ENCODE measurements at places on chromosomes 12 and 14.

DNA sequence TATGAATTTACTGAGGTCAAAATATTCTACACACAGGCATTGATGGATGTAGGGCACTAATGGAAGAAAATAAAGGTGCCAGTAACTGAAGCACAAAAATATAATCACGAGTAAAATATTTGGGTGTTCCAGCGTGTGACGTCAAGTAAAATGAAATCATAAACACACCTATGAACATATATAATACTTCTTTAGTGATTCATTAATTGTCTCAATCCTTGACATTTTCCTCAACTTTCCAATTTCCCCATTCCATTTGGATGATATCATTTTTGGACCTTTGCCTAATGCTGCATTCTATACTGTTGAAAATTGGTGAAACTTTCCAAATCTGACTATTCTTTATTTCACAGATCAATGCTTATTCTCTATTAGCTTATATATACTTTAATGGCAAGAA is 649.3 kb downstream of the GALC start:
- peak; percentile 11 for DNase-seq

DNA sequence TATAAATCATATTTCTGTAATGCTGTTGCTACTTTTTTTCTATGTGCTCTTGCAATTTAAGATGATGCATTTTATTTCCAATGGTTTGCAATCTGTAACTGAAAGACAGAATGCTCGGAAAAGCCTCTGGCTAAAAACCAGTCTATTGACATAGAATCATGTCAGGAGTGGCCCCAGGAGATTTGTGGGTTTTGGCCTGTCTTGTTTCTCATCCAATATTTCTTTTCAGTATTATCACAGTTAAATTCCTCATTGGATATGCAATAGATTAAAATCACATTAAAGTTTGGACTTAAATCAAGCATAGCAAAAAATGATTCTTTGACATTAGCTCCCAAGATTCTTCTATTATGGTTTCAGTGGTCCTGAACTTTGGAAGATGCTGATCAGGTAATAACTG is 19.1 kb upstream of the SLC38A2 start:
- peak; percentile 95 for DNase-seq

GRCh38 chr12:121626853-121627640 is 717 bp downstream of the ORAI1 start:
- DNase-seq = peak; percentile 69

- no peak for DNase-seq
Measured at GRCh38 chr12:132288516-132289215, 40.7 kb downstream of the GALNT9 start.

- DNase-seq = peak; percentile 80
Measured at GRCh38 chr14:47194055-47194454, 481.4 kb downstream of the MDGA2 start.

- DNase-seq = no peak
Measured at GRCh38 chr12:130860311-130860710, 11.6 kb upstream of the RAN start.

DNA sequence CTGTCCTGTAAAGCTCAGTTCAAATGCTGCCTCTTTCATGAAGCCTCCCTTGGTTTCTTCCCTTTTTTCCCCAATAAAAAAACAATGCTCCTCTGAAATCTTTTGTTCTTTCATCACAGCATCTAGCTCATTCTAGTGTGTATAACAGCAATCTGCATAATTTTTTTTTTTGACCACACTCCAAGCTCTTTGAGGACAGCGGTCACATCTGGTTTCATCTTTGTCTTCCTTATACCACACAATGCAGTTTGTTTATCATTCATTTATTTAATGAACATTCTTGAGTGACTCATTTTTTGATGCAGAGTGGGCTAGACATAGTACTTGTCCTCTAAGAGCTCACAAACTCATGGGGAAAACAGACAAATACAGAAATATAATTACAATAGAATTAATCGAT is 7.3 kb downstream of the GNG2 start:
- DNase-seq = peak; percentile 54

DNA sequence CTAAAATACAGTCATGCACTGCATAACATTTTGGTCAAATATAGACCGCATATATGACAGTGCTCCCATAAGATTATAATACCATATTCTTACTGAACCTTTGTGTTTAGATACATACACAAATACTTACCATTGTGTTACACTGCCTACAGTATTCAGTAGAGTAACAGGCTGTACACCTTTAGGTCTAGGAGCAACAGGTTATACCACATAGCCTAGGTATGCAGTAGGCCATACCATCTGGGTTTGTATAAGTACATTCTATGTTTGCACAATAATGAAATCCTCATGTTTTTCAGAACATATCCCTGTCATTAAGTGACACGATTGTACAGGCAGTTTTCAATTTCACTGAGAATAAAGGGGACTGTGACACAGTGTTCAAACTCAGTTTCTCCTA is 22.3 kb downstream of the KDM5A start:
- no peak for DNase-seq

- DNase-seq = no peak
Measured at GRCh38 chr14:37597538-37597913, 2.1 kb downstream of the TTC6 start.

GRCh38 chr12:5114436-5114835 is 70.8 kb downstream of the KCNA5 start:
- no peak for DNase-seq

- DNase-seq = no peak
Measured at GRCh38 chr12:115407036-115407435, 723.1 kb upstream of the TBX3 start.

DNA sequence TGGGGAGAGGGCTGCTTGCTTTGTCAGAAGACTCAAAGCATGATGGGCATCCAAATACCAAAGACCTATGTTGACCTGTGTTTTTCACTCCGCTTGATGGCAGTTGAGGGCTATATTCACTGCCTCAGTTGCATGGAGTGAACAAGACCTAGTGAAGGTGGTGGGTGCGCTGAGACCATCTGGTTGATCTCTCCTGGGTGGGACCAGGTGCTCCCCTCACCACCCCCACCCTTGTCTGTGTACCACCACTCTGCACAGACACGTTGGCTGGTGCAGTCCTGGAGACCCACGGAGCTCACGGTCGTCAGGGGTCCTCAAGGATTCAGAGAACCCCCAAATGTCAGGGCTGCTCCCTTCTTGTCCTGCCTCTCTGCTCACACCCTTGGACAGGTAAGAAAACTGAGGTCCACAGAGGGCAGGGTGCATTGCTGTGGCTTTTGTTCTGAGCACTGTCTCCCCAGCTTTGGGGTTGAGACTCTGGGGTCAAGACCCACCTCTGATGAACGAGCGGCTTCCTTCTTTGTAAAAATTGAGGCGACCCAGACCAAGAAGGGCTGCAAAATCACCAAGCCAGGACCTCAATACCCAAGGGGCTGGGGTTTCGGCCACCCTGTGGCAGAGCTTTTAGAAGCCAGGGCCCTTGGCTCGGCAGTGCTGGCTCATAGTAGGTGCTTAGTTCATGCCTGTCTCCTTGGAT is 166.3 kb upstream of the RTL1 start:
- DNase-seq = no peak

GRCh38 chr12:44930972-44931600 is 55.0 kb upstream of the NELL2 start:
- DNase-seq = peak; percentile 63

DNA sequence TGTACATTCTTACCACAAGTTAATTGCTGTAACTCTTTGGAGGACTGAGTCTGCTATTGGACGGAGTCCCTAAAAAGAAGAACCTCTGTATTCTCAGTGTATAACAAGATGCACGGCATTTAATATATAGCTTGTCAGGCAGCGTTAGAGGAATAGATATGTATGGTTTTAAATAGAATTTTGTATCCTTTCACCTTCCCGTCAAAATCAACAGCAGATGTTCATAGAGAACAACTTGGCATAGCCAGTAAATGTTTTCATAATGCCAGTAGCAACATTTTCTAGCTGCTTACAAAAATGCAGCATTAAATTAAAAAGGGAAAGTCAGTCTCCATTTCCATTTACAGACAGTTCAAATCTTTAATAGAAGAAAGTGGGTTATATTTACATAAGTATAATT is 6.8 kb downstream of the SCYL2 start:
- no peak for DNase-seq

- DNase-seq = no peak
Measured at GRCh38 chr12:127860536-127860935, 406.4 kb upstream of the TMEM132C start.

DNA sequence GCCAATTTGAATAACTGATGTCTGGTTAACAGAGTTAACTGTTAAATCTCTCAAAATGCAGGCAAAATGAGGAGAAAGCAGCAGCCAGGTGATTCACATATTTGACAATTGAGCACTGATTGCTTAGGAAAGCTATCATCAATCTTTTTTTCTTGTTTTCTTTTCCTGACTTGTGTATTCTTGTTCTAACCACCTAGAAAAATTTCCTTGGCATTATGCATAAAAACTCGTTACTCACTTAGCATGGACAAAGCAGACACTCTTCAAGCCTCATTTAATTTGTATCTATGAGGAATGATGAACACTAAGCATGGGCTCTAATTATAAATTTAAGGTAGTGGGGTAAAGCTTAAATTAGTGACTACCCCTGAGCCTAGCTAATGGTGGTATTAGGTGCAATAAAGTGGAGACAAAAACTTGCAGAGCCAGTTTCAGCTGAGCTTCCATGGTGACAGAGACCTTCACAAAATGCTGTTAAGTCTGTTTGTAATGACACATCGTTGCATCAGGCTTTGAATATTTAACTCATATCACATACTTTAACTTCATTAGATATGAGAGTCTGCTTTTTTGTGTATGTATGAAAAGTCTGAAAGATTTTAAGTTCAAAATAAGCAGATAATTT is 52.0 kb downstream of the RASSF9 start:
- peak; percentile 16 for DNase-seq

DNA sequence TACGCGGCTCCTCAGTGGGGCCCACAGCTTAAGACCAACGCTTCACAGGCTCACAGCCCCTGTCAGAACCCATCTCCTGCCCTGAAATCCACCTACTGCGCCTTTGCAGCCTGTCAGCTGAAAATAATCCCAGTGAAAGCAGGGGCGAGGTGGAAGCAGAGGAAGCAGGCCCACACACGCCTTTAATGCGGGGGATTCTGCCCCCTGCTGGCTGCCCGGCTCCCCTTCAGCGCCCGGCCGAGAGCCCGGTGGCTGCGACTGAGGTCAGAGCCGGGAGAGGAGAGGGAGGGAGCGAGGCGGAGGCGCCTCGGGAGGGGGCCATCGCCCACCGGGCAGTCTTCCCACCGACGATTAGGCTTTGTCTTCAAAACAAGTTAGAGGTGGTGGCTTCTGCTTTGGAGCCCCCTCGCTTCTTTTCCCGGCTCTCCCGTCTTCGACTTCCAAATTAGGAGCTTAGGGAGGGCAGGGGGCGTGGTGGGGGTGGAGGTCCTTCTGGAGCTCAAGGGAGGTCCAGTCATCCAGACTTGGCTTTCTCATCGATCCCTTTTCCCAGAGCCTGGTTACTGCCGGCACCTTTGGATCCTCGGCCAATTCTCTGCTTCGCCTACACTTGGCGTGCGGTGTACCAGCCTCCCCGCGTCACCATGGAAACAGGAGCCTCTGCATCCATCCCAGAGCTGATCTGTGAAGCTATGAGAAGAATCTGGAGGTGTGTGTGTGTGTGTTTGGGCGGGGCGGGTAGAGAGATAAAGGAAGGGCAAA is 25.2 kb upstream of the RND1 start:
- peak; percentile 61 for DNase-seq

GRCh38 chr12:119659289-119659897 is 8.5 kb upstream of the PRKAB1 start:
- DNase-seq = peak; percentile 15

GRCh38 chr12:10558301-10558700 is 52.6 kb downstream of the EIF2S3B start:
- no peak for DNase-seq

- DNase-seq = peak; percentile 71
Measured at GRCh38 chr12:116135209-116135930, 142.1 kb downstream of the MED13L start.

DNA sequence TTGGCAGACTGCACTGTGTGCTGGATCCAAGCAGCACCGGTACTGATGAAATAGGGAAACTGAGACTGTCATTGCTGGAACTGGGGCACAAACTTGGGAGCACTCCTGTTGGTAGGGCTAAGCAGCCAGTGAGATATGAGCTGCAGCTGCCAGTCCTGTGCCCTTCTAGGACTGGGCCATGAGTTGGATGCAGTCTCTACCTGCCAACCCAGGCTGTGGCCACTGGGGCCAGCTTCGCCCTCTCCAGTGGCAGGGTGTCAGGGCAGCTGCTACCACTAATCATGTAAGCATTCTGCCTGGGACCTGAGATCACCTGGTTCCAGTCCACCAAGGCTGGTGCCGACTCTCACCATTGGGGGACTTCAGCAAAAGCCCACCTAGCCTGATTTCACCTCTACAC is 121.1 kb downstream of the PAWR start:
- no peak for DNase-seq

DNA sequence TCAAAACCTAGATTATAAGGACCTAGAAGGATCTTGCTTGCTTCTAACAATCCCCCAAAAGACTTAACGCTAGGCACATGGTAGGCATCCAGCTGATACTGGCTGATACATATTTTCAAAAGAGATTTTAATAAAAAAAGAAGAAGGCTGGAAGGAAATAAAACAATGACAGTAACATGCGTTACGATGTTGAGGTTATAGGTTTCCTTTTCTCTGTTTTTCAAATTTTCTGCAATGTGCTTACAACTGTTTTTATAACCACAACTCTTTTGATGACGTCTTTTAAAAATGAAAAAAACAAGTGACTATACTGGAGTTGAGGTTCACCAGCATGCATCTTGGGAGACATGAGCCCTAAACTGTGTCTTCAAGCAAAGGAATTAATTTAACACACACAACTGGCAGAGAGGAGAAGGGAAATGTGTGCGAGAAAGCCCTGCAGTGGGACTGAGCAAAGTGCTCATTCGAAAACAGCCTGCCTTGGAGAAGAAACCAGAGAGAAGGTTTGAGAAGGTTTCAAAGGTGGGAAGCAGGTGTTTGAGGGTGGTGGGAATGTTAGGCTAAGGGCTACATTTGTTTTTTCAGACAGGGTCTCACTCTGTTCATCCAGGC is 80.4 kb downstream of the DUSP16 start:
- no peak for DNase-seq

DNA sequence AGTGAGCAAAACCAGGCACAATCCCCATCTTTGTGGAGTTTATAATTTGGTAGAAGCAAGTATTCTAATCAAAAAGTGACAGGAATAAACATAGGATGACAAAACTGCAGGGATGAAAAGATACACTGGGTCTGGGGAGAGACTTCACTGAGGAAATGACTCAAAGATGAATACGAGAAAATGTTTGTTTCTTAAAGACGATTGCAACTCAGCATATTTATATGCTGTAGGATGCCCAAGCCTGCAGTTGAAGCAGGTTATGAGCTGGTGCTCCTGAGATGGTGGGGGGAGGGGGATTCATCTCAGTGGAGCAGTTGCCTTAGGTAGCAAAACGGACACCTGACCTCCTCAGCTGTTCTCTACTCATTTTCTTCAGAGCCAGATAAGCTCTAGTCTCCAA is 13.4 kb upstream of the SLC38A4 start:
- DNase-seq = no peak

GRCh38 chr14:94933486-94933885 is 163.6 kb upstream of the GSC start:
- peak; percentile 61 for DNase-seq
